ENCODE measurements at places on chromosomes 7 and 10.

DNA sequence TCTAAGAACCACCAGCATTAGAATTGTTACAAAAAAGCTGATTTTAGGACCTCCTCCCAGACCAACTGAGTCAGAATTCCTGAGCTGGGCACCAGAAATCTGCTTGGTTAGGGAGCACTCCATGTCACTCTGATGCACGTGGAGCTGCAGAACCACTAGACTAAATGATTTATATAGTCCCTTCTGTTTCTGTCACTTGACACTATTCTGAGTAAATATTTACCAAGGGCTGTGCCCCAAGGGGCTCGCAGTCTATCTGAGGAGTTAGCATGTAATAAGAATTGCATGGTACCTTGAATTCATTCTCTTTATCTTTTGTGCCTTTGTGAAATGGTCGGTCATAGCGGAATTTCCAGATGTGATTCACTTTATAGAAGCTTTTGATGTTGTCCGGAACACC, 196.0 kb upstream of the IMMP2L start:
- no peak for DNase-seq

DNA sequence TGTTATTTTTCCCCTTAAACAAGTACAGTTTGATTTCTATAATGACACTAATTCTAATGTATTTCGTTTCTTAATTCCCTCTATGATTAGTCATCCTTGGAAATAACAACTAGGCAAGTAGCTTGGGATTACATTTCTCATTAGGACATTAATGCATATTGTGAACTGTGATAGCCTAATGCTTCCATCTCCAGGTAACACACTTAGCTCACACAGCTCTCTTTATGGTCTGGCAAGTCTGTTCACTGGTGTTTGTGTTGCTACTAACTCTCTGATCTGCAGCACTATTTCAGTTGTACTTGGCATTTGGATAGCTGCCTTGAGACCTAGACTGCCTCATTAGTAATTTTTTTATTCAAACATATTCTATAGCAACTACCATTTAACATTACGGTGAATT, 853.2 kb downstream of the SORCS3 start:
- no peak for DNase-seq

- no peak for DNase-seq
Measured at GRCh38 chr7:142795339-142795863, 24.6 kb downstream of the PRSS2 start.

GRCh38 chr7:100208911-100209408, 10.8 kb upstream of the PVRIG start:
- no peak for DNase-seq

DNA sequence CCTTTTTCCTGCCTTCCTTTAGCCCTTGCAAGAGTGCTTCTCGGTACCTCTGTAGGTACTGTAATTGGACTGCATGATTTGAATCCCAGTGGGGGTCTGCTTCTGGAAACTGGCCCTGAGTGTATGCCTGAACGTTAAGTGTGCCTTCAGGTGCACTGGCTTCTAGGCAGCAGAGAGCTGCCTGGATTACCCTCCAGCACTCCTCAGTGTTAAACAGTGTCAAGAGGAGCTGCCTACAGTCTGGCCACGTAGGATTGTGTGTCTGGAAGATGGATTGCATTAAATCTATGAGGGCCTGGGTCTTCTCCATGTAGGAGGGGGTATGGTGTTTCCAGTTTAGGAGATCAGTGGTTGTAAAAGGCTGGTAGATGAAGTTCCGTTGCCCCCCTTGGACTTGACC, 103.7 kb downstream of the TRIM24 start:
- DNase-seq = no peak

- DNase-seq = no peak
Measured at GRCh38 chr10:15478950-15479349, 107.9 kb upstream of the FAM171A1 start.

DNA sequence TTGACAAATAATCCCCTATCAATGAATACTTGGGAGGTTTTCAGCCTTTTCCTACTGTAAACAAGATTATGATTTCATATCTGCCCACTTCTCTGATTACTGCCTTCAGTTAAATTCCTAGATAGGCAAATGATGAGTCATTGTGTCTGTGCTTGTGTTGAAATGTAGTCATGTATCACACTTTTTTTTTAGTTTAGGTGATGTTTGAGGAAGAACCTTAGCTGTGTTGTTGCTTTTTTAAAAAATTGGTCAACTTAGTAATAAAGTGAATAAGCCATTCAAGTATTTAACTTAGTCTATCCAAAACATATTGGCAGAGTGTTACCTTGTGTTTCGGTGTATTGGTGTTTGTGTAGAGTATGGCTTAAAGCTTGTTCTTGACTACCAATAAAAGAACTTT, 60.0 kb downstream of the WAC start:
- DNase-seq = no peak

DNA sequence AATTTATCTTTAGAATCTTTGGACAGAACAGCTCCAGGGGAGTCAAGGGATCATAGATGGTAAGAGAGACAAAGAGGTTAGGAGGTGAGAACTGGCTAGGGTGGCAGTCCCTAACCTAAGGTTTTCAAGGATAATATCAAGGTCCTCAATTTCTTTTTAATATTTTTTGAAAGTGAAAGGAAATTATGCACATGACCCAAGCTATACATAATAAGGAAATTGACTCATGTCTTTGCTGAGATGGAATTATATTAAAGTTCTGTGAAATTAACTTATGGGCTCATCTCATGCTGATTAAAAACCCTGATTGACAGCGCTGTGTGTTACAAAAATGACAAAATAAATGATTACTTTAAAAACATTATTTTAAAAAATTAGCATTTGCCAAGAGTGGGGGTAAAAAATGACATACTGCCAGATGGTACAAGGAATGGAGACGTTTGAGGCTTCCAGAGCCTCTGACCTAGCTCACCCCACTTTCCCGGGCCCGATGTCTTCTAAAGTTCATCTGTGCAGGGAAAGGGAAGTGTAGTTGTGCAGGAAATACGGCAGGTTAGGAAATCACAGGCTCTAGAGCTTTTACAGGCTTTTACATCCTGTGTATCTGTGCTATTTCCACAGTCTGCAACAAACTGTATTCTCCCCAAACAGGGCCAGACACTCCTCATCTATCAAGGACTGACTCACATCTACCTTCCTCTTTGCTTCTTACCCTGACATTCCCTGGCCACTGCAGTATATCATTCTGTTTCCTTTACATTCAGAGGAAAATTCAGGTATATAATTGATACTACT, 185.6 kb upstream of the PRSS58 start:
- DNase-seq = no peak

DNA sequence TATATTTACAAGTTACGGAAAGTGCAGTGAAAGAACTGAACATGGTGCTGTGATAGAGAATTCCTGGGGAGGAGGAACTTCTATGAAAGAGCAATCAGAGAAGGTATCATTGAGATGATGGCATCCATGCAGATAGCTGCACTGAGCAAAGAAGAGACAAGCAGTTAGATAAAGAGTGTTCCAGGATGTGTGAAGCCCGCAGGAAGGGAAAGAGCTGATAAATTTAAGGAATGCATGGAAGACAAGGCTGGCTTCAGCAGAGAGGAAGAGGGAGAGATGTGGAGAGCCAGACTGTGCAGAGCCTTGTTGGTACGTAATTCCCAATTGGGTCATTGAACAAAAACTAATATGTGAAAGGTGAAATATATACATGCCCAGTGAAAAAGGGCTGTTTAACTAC, 538.9 kb downstream of the INHBA start:
- DNase-seq = no peak

- DNase-seq = no peak
Measured at GRCh38 chr7:30613366-30614325, 19.0 kb downstream of the GARS1 start.

- no peak for DNase-seq
Measured at GRCh38 chr10:20984662-20985061, 87.6 kb upstream of the NEBL start.

DNA sequence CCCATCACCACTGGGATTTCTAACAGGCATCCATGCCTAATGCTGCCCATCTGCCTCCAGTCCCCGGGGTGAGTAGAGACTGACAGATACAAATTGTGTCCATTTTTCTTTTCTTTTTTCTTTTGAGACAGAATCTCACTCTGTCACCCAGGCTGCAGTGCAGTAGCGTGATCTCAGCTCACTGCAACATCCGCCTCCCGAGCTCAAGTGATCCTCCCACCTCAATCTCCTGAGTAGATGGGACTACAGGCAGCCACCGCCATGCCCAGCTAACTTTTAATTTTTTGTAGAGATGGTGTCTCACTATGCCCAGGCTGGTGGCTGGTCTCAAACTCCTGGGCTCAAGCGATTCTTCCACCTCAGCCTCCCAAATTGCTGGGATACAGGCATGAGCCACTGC, 7.6 kb upstream of the CPN1 start:
- no peak for DNase-seq

DNA sequence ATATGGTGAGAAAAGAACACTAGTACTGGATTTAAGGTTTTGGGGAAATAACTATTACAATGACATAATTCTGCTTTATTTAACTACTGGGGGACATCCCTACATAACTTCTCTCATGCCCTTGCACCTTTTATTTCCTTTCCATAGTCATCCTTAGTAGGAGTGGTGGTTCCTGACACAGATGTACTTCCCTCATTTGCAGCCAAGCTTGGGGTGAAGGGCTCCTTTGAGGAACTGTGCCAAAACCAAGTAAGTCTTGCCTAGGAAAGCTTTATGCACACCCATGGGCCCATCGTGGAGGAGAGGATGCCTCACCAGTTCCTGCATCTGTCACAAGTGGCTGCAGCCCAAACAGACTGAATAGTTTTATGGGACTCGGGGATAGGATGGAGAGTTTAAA, 20.6 kb downstream of the ZDHHC6 start:
- no peak for DNase-seq

DNA sequence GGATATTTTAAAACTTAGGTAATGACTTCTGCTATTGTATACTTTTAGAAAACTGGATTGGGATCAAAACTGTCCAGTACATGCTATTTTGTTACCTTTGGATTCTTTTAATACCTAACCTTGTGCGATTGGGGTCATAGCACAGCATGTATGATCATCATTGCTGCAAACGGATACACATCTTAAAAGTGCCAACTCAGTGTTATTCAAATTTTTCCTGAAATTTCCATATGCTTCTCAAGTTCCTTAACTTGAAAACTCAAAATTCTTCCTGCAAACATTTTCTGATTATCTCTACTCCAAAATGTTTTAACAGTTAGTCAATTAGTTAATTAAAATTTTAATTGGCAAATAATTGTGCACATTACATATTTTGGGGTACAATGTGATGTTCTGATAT, 147.5 kb downstream of the PCDH15 start:
- no peak for DNase-seq

DNA sequence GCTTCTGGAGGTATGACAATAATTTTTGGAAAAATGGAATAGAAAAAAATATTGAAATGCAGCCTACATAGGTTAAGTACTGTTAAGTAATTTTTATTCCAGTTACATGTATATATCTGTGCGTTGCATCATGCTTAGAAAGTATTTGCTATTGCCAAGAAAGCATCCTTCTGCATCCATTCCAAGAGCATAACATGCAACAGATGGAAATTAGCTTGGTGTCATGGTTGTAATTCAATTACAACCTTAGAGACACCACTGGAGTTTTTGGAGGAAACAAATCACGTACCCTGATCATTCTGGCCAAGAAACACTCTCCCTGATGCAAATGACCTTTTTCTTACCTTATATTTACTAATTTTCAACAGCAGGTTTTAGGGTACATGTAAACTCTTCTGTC, 1.7 kb downstream of the AKR1B1 start:
- no peak for DNase-seq

GRCh38 chr7:18292584-18292983, 203.0 kb upstream of the HDAC9 start:
- no peak for DNase-seq

DNA sequence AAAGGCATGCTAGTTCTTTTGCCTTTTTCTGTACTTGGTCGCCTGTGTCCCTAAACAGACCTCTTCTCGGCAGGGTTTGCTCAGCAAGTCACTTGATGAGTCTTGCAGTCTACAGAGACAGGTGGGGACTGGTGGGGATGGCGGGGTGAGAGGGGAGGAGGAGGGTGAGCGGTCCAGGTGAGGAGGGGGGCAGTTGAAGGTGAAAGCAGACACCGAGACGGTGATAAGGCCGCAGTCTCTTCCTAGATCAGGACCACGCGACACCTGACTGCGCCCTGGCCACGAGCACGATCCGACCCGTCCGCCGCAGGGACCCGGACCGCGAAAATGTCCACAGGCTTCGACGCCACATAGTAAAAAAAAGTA, 566 bp downstream of the ASNS start:
- DNase-seq = peak; percentile 21

DNA sequence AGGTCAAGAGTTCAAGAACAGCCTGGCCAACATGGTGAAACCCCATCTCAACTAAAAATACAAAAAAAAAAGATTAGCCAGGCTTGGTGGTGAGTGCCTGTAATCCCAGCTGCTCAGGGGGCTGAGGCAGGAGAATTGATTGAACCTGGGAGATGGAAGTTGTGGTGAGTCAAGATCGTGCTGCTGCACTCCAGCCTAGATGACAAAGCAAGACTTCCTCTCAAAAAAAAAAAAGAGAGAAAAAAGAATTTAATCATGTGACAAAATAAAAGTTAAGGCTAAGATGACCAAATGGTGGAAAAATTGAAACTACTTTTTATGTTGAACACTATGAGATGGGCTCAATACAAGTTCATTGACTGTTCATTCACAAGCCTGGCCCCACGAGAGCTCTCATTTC, 141.1 kb upstream of the WDR11 start:
- no peak for DNase-seq

DNA sequence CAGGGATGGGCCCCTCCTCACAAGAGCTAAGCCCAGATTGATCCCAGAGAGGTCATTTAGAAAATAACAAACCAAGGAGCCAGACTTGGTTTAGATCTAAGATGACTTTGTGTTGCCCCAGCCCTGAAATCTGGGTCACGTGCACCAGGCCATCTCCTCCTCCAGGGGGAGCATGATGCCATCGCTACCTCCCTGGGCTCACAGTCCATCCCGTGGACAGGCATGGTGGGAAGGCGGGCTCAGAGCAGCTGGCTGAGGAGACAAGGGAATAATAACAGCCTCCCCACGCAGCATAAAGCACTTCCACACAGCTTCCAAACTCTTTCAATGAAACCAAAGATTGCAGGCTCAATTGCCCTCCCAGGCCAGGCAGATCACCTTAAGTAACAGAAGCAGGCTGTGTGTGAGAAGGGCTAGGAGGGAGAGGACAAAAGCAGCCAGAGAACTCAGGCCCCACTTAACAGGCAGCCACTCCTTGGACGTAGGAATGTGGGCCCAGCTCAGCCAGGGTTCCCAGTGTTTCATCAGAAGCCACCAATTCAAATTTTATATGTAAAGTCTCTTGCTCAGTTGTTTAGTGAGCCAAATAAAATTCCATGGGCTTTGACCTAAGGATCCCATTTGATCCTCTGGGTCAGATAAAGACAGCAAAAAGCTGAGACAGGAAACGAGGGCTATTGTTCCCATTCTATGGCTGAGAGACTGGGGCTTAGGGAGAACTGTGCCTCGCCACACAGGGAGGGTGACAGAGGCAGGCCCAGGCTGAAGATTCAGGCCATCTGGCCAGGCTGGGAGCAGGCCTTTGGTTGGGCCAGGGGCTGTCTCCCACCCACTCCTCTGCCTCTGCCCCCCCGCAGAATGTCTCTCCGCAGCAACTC, 100.2 kb downstream of the COL13A1 start:
- peak; percentile 7 for DNase-seq

All from activated T-cell treated with anti-CD3 and anti-CD28 coated beads for 48 hours (primary cell).